Dermis blood vessel endothelial cell (primary cell): ENCODE measurements at places on chromosomes 4 and X. TPM values are rescaled to one million over a fixed set of nuclear protein-coding genes. Genes with fewer than 3 reads are reported as not detected.

Gene ZNF630
- total RNA-seq = 1.5 and 3.2 TPM in 2 replicates

Gene TREX2
- total RNA-seq = 0.19 and 4.1 TPM in 2 replicates

Gene AMER1
- 2.2 and 2.5 TPM in 2 replicates for total RNA-seq

Gene SPANXN3
- total RNA-seq = not detected in 2 replicates

Gene NDST4
- not detected in 2 replicates for total RNA-seq
